ENCODE measurements at places on chromosomes 5 and 9.

DNA sequence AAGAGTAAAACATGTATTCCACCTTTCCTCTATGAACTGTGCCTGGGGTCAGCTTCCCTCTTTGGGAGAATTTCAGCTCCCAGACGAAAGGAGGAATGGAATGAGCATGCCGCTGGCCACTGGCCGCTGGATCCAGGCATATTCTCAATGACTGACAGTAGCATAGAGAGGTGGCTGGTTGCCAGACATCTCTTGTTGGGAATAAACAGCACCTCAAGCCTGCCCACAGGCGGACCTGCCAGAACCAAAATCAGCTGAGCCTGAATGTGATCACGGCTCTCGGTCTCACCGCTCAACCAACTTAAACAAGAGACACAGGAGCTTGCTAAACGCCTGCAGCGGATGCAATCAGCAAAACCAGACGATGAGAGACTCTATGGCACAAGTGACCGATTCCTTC is 20.6 kb downstream of the TBC1D9B start:
- DNase-seq = no peak

- no peak for DNase-seq
Measured at GRCh38 chr5:154031937-154032489, 6.7 kb downstream of the FAM114A2 start.

- no peak for DNase-seq
Measured at GRCh38 chr9:98494852-98495251, 213.9 kb downstream of the GABBR2 start.

- DNase-seq = no peak
Measured at GRCh38 chr9:73081979-73082657, 69.5 kb upstream of the ANXA1 start.

- no peak for DNase-seq
Measured at GRCh38 chr9:68844631-68845612, 139.9 kb downstream of the PIP5K1B start.

DNA sequence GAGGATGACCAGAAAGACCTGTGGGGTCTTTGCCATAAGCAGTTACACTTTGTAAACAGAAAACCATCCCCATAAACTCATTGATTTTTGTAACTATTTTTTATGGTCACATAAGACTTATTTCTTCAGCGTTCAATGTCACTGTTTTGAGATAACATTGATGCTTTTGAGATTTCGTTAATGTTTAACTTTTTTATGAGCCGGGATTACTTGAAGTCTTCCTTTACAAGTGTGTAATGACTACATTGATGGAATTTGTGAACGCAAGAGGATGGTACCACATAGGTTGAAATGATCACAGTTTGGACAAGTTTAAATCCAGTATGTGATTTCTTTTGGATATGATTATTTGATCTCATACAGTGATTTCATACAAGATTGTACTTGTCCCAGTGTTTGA is 1.8 kb downstream of the SLC12A2 start:
- no peak for DNase-seq

DNA sequence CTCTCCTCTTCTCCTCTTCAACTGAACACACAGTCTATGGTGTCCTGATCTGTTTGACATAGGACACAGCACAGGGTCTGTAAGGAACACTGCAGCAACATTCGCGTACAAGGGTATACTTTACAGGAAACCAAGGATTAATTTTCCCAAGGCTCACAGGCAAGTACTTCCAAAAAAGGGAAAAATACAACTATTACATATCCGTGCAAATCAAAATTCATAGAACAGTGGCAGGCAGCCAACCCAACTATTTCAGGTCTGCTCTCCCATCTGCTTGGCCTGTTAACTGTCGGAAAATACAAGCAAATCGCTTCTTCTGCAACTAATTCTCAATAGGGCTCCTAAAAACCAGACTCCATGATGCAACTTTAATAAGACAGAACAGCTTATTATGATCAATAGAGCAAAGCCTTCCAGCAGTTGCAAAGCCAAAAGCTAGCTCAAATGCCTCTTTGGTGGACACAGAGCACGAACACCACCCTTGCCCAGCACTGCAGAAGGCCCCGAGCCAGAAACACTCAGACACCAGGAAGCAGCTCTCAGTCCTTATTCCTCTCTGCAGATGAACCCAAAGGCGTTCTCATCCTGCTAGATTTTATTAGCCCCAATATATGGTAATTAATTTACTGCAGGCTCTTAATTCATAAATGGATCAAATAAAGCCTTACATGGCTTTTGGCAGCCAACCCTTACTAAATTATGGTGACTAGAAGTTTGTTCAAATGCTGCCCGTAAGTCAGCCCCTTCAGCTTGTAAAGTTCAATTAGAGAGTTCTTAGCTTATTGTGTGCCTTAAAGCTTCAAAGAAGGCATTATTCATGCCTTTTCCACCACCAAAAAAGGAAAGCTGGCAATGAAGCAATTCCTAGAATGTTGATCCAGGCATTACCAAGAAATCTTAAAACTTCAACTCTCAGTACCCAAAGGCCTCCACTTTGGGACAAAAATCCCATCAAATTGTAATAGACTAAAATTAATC is 68.8 kb downstream of the ZNF608 start:
- no peak for DNase-seq

- no peak for DNase-seq
Measured at GRCh38 chr5:893711-894110, 1.0 kb downstream of the TRIP13 start.

DNA sequence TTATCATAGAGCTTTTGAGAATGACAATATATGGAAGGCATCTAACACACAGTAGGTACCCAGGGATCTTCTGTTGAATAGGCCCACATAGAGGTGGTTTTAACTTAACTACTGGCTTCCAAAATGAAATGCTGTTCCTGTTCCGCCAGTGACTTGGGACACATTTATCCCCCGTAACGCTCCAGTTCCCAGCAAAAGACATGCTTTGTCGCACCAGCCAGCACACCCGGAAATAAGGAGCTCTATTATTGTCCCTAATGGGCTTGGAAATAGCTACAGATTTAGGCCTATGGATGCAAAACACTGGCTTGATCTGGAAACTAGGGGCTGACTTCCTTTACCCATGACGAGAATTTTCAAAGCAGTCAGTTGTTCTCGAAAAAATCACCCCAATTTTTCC is 45.9 kb upstream of the C5orf58 start:
- no peak for DNase-seq

DNA sequence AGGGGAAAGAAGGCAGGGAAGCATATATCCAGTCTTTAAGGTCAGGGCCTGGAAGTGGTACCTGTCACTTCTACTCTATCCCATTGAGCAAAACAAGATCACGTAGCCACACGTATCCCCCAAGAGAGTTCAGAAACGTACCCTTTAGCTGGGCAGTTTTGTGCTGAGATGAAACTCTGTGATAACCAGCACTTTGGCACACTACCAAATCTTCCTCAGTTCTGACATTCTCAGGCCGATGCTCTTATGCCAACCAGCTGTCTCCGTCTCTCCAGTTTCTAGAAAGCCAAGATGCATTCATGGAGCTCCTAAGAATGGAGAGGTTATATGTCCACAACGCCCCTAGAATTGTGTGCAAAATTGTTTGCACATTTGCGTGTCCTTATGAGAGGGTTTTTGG is 176.6 kb upstream of the MSX2 start:
- no peak for DNase-seq

DNA sequence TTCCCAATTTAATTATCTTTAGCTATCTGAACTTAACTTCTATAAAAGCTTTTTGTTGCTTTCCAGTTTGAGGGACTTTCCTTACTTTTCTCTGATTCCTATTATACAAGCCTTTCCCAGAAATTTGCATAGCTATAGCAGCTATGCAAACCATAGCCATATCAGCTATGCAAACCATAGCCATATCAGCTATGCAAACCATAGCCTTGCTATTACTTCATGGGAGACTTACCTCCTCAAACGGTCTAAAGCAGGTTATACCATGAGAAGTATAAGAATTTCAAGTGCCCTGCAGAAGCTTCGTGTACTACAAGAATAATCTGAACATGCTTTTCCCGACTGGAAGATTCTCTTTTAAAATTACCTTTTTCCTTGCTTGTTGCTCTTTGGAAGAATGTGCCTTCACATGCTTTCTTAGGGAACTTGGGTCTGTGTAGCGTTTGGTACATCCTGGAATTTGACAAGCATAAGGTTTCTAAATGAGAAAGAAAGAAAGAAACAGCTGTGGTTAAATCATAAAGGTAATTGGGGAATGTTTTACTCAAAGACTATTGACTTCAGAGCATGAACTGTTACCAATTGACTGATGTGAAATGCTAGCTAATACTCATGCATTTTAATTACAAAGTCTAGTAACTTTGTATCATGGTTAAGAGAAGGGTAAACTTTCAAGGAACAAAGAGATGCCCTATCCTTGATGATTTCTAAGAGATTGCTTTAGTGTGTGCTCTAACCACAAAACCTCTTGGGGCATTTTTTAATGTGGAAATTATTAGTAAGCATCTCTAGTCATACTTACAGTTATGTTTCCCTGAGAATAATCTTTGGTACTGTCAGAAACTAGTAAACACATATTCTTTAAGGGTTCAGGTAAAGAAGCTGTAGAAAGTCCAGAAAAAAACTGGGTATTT is 367.6 kb downstream of the GLIS3 start:
- no peak for DNase-seq

DNA sequence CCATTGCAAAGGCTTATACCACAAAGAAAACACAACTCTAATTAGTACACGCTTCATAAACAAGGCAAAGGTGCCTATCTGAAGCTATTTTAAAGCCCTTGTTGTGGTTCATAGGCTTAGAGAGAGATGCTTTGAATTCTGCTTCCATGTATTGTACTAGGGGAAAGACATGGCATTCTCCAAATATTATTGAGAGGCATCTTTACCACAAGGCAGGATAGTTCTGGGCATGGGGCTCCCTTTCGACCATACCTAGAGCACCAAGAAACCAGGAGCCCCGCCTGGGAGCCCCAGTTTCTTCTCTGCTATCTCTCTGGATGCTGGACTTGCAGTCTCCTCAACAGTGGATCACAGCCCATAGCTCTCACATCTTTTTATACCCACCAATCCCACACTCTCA is 93.7 kb downstream of the NFIB start:
- no peak for DNase-seq

DNA sequence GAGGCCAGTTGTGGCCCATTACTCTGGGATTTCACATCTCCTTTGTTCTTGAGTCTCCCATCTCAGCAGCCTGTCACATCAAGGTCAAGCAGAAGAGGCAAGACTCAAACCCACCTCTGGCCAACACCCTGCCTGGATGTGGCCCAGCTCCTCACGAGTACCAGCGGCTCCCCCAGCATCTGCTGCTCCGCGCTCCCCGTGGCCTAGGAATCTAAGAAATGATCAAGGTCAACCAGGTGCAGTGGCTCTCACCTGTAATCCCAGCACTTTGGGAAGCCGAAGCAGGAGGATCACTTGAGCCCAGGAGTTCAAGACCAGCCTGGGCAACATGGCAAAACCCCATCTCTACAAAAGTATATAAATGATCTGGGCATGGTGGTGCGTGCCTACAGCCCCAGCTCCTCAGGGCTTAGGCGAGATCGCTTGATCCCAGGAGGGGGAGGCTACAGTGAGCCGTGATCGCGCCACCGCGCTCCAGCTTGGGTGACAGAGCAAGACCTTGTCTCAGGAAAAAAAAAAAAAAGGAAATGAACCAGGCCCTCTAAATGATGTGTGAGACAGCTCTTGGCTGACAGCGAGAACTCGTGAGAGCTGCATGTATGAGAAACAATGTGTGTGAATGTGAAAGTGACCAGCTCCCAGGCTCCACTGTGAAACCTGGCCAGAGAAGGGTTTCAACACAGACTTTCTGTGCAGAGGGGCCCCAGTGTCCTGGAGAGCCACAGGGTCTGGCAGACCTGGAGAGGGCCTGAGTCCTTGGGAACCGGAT is 61.6 kb upstream of the ANGPTL2 start:
- no peak for DNase-seq

Data from activated CD4-positive, alpha-beta T cell treated with anti-CD3 and anti-CD28 coated beads, Interleukin-2, amount 50 U/mL, for 4 hours (primary cell).